ENCODE measurements at places on chromosomes 1 and 21. TPM values are rescaled to one million over a fixed set of nuclear protein-coding genes. Genes with fewer than 3 reads are reported as not detected.

DNA sequence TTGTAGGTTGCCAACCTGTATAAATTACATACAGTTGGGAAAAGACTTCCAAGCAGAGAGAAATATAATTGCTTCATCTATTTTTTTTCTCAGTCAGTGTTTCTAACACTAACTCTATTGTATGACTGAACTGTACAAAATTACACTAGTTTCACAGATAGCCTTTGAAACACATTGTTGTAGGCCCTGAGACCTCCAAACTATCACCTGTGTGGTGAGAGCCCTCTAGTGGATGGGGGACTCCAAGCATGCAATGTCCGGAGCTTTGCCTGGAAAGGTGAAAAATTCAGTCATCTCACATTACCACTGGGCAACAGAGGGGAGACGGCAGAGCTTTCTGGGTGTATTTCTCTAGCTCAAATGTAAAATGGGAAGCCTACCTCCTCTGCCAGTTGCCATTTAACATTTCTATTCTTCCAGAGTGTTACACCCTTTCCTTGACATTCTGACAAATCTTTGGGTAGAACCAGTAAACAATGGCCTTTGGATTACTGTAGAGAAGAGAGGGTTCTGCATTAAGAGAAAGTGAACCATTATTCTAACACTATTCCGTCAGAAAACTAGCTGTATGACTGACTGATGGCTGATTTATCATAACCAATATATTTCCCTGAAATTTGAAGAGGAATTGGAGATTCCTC is 212.2 kb downstream of the LYPLAL1 start:
- no peak for DNase-seq

The PDZK1 gene
- not detected for total RNA-seq

The LCE1B gene
- not detected for total RNA-seq

The MPL gene
- not detected for total RNA-seq

The CCT8 gene
- 408 TPM for total RNA-seq
